ENCODE measurements at places on chromosomes 11 and 22.

DNA sequence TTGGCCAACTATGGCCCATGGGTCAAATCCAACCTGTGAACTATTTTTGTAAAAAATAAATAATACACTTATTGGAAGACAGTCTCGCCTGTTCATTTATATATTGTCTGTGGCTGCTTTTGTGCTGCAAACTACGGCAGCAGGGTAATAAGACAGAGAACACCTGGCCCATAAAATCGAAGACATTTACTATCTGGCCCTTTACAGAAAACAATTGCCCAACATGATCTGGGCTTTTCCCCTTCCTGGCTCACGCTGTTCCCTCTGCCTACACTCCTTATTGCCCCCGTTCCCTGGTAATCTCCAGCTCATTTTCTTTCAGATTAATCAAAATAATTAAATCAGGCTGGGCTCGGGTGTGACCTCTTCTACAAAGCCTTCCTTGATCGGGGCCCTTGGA is 5.6 kb downstream of the PLAAT2 start:
- DNase-seq, result no peak

GRCh38 chr11:64688534-64688982 is 34.4 kb downstream of the NRXN2 start:
- DNase-seq, result peak; percentile 69

- no peak for DNase-seq
These were observed 5.1 kb upstream of the ARFGAP3 start for GRCh38 chr22:42862045-42862734.

GRCh38 chr11:107710301-107710700 is 1.6 kb downstream of the SLN start:
- DNase-seq, result no peak

GRCh38 chr11:86589856-86590589 is 82.4 kb downstream of the ME3 start:
- no peak for DNase-seq

DNA sequence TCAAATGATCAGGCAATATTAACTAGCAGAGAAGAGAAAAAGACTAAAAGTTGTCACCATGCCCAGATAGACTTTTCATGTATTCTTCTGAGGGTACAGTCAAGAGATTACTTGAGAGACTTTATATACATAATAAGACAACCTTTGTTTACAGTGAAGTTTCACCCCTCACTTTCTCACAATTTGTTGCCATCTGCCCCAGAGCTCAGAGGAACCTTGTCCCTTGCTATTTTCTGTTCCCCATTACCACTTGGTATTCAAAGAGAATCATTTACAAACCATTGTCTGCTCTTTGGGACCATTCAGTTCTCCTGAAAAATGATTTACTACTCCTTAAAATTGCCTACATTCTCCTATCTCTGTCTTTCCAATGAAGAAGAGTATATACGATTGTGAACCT is 544.6 kb downstream of the CNTN5 start:
- DNase-seq, result no peak

GRCh38 chr11:113632981-113633380 is 73.1 kb downstream of the TMPRSS5 start:
- DNase-seq, result no peak

Data from NCI-H524 treated with DMSO at 0.1 percent for 48 hours (cell line).